GM23248 (cell line): ENCODE measurements at places on chromosomes 7 and 10.

DNA sequence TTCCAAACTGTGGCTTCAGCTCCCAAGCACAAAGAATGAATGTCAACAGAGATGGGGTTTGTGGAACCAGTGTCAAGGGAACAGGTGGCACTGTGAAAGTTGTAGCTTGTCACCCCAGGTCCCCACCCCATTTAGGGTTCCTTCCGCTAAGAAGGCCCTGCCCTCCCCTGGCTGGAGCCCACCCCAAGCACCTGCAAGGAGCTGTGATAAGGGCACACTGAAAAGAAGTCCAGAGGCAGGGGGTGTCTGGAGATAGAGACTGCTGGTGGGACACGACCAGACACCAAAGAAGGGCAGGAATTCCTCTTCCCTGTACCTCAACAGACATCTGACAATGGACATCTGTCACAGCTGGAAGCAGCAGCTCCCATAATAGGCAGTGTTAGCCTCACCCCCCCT lies 4.5 kb downstream of the GRID1 start:
- no peak overlapping the region for H3K4me3 ChIP-seq
- H3K4me1 ChIP-seq = no peaks in the 10 kb centered on the region
- H3K27me3 ChIP-seq = peaks cover 22% of the 10 kb centered on the region
- DNase-seq = no peak
- no peaks in the 10 kb centered on the region for H3K36me3 ChIP-seq

DNA sequence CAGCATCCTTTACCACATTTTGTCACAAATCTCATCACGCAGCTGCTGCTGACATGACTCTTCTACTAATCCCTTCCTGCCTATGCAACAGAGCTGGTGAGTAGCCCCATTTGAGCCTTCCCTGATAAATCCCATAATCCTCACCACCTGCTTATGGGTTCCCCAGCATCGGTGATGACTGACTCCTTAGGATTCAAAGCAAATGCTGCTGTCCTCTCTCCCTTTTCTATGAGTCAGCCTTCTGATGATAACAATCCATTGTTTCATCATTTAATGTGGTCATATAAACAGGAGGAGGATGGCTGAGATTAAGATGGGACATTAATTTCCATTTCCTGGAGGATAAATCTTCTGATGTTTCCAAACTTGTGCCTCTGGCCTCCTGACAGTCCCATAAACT lies 73.4 kb downstream of the SORCS1 start:
- H3K4me1 ChIP-seq = no peaks in the 10 kb centered on the region
- DNase-seq = no peak
- H3K4me3 ChIP-seq = no peak overlapping the region
- no peaks in the 10 kb centered on the region for H3K36me3 ChIP-seq
- no peaks in the 10 kb centered on the region for H3K27me3 ChIP-seq

- H3K4me1 ChIP-seq = peaks cover 53% of the 10 kb centered on the region
- DNase-seq = no peak
- no peaks in the 10 kb centered on the region for H3K36me3 ChIP-seq
- H3K27me3 ChIP-seq = no peaks in the 10 kb centered on the region
- H3K27ac ChIP-seq = peak overlapping the region; percentile 100
Measured at GRCh38 chr10:104326991-104327610, 11.2 kb downstream of the ITPRIP start.

GRCh38 chr10:110931769-110932381 lies 12.5 kb downstream of the SHOC2 start:
- no peak for DNase-seq
- peaks cover 7% of the 10 kb centered on the region for H3K4me1 ChIP-seq
- no peaks in the 10 kb centered on the region for H3K36me3 ChIP-seq
- H3K4me3 ChIP-seq = no peak overlapping the region
- no peak overlapping the region for H3K27ac ChIP-seq
- H3K27me3 ChIP-seq = no peaks in the 10 kb centered on the region

- H3K36me3 ChIP-seq = no peaks in the 10 kb centered on the region
- H3K27me3 ChIP-seq = peaks cover 16% of the 10 kb centered on the region
- H3K27ac ChIP-seq = no peak overlapping the region
- H3K4me1 ChIP-seq = no peaks in the 10 kb centered on the region
- H3K4me3 ChIP-seq = no peak overlapping the region
Measured at GRCh38 chr10:48770561-48771089, 86.0 kb downstream of the WDFY4 start.

DNA sequence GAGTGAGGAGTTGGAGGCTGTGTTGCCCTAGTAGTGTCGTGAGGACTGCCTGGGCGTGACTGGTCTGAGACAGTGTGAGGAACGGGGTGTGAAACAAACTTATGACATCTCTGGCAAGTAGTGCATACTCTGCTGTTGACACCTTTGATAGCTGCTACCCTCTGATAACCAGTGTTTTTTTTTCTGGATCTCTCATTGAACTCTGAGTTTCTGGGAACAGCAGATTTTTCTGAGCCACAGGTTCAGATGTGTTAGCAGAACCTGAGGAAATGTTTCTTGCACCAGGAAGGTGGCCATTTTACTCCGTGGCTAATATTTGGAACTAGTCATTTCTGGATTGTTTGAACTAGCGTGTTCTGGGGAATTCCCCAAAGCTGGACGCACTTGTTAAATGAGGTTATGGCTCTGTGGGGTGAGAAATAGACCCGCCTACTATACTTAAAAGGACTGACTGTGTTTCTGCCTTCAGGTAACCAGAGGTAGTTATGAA lies 52.9 kb downstream of the AUTS2 start:
- DNase-seq = no peak
- no peaks in the 10 kb centered on the region for H3K27me3 ChIP-seq
- no peaks in the 10 kb centered on the region for H3K4me1 ChIP-seq

GRCh38 chr10:59456199-59456598 lies 93.8 kb upstream of the FAM13C start:
- DNase-seq = no peak
- no peaks in the 10 kb centered on the region for H3K27me3 ChIP-seq
- H3K36me3 ChIP-seq = no peaks in the 10 kb centered on the region
- H3K27ac ChIP-seq = no peak overlapping the region
- H3K4me3 ChIP-seq = no peak overlapping the region
- no peaks in the 10 kb centered on the region for H3K4me1 ChIP-seq
